ENCODE measurements at places on chromosomes 2 and 18. TPM values are rescaled to one million over a fixed set of nuclear protein-coding genes. Genes with fewer than 3 reads are reported as not detected.

DNA sequence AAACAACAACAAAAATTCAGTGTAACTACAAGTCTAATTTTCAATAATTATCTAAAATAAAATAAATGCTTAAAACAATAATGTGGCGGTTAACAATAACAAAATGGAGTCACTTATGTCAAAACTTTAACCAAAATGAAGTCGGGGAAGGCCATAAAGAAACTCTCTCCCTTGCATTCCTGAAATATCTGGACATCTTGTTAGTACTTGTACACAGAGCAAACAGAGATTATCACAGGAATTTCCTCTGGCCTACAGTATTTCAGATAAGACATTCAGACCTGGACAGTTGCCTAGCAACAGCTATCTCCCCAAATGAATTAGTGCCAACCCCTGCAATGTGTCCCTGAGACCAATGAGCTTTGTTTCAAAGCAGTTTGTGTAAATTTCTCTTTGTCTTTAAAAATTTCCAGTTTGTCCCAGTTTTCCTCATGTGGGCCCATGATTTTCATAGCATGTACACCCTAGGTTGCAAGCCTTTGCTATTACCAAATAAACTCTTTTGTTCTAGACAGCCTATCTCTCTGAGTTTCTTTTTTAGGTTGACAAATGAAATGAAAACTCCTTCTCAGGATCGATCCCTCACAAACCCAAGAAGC lies 68.6 kb downstream of the EXOC6B start:
- DNase-seq, result no peak

- no peak for DNase-seq
These were observed 163.5 kb upstream of the BOD1L2 start for GRCh38 chr18:56983275-56983992.

DNA sequence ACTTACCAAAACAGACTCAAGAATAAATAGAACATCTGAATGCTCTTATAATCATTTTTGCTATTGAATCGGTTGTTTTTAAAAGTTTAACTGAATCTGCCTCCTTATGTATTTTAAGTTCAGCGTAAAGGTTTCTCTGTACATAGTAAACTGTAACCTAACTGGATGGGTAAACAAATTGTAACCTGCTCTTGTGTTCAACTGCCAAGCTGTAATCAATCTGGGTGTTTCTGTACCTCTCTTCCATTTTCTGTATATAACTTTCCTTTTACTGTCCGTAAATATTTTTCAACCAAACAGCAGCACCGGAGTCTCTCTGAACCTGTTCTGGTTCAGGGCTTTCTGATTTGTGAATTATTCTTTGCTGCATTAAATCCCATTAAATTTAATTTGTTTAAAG lies 27.6 kb upstream of the DNAH7 start:
- DNase-seq, result no peak

DNA sequence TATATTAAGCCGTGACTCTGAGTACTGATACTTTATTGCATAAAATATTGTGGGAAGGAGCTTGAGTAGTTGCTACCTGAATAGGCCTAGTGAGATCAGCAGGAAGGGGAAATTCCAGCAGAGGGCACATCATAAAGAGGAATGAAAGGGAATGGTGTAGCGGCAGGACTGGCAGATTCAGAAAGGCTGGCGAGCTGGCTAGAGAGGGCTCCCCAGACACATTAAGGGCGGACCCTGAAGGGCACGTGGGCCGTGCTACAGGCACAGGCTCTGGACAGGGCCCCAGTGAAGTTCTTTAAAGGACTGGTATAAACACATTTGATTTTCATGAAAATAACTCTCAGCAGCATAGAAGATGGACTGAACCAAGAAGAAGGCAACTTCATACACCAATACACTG lies 43.0 kb downstream of the PTPN2 start:
- no peak for DNase-seq

DNA sequence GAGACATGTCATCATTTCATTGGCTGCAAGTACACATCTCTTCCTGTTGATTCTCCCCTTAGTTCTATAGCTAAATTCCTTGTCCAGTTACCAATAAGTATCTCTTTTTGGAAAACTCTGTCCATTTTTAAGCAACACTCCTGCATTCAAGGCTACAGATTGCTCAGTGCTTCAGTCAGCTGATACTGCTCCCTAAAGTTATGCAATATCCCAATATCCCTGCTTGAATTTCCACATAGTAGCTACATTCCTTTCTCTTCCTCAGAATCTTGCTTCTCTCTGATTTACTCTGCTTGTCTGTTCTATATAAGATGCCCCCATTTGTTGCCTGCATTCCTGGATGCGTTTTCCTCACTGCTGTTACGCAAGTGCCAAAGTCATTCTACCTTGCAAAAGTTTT lies 109.8 kb downstream of the PARD3B start:
- no peak for DNase-seq

DNA sequence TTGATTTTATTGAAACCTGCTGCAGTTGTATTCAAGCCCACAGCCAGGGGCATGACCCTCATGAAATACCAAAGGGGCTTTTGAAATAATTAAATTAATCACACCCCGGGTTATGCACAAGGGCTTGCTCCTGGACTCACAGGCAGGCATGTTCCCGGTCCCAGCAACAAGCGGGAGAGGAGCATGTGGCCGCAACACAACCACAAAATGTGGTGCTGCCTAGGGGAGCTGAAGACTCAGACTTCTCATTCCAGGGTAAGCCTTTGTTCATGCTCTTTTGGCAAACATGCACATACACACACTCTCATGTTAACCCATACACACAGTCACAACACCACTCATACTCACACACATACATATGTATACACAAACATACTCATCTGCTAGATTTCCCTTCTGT lies 233.7 kb upstream of the SMAD2 start:
- no peak for DNase-seq

- no peak for DNase-seq
These were observed 214.7 kb downstream of the SEPTIN10 start for GRCh38 chr2:109399066-109399465.

DNA sequence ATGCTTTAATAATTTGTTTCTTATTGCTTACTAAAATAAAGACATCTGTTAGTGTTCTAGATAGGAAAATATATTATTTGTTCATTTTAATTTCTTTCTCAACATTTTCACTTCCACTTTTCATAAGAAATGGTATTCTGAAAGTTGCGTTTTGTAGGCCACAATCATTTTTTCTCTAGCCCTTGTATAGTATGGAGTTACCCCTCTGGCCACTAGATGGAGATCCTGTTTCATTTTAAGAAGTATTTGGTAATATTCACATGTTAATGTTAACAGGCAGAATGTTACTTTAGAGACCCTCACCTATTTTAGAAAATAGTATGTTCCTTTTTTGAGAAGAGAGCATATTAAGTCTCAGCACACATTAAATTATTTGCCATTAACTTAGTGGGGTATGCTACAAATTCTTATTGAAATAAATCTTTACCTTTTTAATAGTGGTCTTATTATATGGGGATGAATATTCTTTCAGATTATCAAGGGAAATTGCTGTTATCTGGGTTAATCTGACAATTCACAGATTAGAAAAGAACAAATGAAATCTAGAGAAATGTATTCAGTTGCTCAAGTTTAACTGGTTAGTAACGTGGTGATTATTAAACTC lies 73.9 kb upstream of the TTC27 start:
- DNase-seq, result no peak

DNA sequence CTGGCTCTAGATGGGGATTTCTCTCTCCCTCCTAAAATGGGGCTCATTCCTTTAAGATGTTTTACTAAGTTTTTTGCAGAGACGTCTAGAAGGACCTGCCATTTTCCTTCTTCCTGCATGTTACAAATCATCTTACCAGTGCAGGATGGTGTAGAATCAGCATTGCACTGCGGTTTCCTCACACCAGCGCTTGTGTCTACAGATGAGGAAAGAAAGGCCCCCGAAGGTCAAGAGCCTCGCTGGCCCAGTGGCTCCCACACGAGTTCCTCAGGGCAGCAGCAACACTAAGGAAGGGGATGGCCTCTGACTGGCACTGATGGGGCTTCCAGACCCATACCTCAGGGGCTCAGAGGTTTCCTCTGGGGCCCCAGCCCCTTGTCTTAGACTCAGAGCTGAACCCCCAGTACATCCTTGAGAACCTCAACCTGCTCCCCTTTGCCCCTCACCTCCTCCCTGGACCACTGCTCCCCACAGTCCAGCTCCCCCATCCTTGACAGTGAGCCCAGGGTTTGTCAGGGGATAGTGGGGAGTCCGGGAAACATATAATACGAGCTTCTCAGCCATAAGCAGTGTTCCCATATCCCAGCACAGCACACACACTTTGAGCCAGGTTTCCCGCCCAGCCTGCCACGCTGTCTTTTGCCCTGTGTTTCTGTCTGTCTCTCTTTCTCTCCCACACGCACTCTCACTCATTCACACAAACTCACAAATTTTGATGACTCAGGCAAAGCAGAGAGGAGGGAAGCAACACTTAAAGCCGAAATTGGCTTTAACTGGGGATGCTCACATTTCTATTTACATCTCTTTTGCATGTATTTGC lies 29.4 kb downstream of the ZFP36L2 start:
- no peak for DNase-seq

DNA sequence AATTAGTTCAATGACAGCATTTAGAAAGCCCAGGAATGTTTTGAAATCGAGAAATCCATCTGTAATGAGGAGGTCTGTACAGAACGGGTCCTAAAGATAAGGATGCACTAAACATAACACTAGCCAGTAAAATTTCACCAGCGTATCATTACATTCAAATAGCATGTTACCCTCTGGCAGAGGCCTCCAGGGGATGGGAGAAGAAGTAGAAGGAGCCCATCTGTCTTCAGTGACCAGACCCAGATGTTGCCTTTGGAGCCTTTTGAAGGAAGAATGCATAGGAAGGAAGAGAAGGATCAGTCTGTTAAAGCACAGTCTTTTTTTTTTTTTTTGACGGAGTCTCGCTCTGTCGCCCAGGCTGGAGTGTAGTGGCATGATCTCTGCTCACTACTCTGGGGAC lies 86.1 kb upstream of the BCL2L11 start:
- no peak for DNase-seq

DNA sequence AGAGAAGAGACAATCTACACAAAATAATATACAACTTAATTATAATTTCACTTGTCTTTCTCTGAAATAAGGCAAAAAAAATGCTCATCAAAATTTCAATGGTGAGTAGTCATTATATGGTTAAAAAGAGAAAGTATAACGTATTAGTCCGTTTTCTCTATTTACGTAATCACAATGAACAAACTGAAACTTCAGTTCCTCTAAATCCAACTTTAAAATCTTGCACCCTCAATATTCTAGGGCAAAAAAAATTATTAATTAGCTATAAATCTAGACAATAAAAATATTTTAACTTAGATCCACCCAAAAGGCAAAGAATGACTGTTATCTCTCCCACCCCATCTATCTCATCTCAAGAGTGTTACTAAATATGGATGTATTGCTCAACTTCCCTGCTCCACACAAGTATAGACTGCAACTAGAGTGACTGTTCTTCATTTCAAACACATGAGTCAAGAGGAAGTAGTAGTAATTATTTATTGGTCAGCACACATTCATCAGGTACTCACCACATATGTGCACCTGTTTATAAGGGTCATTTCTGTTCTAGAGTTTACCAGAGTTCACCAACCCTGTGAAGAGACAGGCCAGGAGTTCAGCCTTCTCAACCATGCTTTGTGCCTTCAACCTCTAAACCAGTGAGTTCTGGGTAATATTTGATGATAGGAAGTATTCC lies 36.4 kb downstream of the STK39 start:
- no peak for DNase-seq

DNA sequence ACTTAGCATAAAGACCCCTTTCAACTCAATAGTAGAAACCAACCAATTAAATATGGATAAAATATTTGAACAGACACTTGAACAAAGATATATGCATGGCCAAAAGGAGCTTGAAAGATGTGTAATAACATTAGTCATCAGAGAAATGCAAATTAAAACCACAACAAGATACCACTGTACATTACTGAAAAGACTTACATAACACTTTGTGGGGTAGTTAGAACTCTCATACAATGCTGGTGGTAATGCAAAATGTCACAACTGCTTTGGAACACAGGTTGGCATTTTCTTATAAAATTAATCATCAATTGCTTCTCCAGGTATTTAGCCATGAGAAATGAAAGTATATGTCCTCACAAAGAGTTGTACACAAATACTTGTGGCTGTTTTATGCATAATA lies 60.7 kb downstream of the TTC27 start:
- no peak for DNase-seq

DNA sequence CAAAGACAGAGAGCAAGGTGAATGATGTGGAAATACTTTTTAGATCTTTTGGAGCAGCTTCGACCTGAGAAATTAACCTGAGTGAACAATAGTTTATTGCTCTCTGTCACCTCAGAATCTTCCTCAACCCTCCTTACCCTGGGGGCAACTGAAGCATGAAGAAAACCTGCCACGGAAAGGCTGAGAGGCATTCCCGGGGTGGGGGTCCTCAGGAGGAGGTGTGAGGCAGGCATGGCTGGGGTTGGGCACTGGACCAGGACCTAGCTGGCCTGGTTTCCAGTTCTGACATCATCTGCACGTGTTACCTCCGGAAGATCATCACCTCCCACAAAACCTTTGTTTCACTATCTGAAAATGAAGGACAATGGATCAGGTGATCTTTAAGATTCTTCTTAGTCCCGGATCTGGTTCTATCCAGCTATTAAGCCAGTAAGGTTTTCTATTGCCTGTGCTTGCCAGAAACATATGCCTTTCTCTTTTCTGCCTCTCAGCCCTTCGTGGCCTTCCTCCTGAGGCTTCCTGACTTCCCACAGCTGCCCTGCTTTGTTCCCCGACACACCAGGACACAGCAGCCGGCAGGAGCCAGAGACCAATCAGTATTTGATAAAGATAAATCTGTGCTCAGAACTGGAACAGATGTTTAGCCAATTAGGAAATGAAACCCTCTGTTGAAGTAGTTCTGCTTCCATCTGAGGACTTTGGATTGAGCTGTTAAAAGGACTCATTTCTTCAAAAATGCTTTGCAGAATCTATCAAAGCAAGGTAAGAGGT lies 232.5 kb downstream of the TDRD15 start:
- DNase-seq, result no peak

CKAP2L gene
- total RNA-seq, result 6.4 TPM

UGT1A3 gene
- total RNA-seq, result 1.9 TPM

ALPI gene
- 27.1 TPM for total RNA-seq

Data from colonic mucosa (tissue), 4 donors.